ENCODE measurements at places on chromosomes 2 and 18.

GRCh38 chr18:54689319-54689718, 98.3 kb downstream of the DYNAP start:
- DNase-seq: no peak

- no peak for DNase-seq
Measured at GRCh38 chr2:128446874-128447537, 128.3 kb upstream of the HS6ST1 start.

DNA sequence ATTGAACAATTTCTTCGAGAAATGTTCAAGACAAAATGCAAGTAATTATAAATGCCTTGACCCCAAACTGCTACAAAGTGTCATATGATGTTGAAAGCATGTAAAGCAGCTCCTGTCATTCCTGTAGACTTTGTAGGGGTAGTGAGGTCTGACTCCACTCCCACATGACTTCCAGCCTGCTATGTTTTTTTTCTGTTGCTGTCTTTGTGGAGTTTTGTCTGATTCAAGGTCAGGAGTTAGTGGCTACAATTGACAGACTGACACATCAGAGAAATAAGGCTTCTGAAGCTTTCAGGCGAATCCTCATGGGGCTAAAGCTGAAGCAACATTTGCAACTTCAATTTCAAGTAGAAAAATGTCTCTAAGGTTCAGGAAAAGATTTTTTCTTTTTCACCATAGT, 63.9 kb upstream of the CCDC195 start:
- no peak for DNase-seq

DNA sequence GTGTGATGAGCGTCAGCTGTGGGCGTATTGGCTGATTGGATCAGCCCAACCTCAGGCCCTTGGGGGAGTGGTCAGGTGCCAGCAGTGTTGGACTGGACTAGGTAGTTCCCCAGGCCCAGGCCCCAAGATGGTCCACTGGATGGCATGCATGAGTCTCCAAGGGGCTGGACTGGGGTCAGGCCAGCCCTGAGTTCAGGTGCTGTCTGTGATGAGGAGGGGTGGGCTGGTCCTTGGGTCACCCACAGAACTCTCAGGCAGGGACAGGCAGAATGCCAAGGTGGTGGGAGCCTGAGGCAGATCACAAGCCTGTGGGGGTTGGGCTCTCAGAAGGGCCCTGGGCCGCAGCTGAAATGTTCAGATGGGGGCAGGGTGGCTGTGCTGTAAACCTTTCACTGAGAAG, 59.5 kb upstream of the THUMPD2 start:
- DNase-seq: no peak

- no peak for DNase-seq
Measured at GRCh38 chr18:56207989-56208388, 430.4 kb downstream of the TXNL1 start.

- DNase-seq: no peak
Measured at GRCh38 chr2:192196421-192197194, 1.9 kb upstream of the TMEFF2 start.

DNA sequence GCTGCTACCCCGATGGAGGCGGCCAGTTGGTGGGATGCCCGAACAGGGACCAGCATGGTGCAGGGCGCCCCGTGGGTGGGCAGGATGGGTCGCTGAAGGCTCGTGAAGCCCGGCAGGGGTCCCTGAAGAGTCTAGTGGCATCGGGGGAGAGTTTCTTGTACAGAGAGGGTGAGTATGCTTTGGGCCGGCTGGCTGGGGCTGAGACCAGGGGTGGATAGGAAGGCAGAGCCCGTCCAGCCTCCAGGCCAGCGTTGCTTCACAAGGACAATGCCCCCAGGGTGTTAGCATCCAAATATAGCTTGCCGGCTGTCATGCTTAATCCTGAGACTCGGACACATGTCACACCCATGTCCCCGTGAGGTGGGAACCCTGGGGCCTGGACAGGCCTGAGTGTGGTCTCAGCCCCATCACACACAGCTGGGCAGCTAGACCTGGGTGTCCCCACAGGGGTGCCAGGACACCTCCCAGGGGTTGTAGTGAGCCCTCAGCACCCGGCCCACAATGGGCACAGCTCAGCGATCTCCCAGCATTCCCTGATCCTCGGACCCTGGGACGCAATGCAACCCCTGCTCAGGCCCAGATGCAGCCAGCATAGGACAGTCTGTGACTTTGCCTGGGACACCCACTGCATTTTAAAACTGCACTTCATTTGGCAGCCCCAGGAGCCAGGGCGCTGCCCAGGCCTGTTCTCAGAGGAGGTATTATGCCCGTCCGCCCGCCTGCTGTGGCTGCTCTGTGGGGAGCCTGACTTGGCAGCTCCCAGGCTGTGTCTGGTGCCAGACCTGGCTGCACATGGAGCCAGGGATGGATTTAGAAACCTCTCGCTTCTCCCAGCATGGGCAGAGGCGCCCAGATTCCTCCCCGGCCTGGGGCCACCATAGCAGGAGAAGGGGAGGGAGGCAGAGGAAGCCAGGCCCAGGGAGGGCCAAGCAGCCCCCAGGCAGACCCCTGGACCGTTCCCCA, 36.4 kb downstream of the RAMP1 start:
- no peak for DNase-seq

DNA sequence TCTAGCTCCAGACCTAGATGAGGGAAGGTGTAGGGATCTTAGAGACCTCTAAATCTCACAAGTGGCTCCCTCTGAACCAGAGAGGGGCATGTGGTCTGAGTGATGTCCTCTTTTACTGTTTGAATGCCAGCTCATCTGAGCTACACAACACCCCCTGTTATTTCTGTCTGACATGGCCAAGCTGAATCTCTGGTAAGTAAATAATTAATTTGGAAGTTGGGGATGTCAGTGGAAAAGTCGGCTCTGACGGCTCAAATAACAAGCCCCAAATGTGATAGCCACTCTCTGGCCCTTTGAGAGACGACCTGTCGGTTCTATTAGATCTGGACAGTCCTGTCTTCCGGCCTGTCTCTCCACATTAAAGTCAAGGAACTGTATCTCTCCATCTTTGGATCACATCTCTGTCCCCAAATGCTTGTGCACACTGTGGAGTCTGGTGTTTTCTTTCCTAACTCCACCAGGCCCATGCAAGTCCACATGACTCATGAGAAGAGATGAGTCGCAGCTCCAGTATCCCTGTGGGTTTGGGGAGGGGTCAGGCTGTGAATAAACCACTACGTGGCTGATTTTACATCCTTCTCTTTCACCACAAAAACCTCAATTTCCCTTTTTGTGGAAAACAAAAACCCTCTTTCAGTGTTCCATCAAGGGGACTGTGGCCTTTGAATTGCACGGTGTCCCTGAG, 52.5 kb downstream of the SETBP1 start:
- peak; percentile 42 for DNase-seq

DNA sequence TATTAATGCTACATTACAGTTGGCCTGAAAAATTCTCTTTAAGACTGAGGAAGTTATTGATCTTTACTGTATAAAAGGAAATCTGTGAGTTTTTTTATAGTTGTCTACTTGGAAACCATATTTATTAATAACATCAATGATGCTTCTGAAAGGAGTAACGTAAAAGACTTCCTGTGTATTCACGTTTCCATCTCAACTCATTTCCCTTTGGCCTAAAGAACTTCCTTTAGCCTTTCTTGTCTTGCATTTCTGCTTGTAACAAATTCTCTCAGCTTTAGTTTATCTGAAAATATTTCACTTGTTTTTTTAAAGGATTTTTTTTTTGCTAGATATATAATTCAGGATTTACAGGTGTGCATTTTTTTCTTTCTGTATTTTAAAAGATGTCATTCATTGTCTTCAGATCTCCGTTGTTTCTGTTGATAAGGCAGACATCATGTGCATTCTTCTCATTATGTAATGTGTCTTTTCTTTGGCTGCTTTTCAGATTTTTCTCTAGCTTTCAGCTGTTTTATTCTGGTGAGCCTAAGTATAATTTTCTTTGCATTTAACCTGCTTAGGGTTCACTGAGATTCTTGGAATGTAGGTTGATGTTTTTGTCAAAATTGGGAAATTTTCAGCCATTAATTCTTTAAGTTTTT, 159.0 kb upstream of the DAPL1 start:
- DNase-seq: no peak

DNA sequence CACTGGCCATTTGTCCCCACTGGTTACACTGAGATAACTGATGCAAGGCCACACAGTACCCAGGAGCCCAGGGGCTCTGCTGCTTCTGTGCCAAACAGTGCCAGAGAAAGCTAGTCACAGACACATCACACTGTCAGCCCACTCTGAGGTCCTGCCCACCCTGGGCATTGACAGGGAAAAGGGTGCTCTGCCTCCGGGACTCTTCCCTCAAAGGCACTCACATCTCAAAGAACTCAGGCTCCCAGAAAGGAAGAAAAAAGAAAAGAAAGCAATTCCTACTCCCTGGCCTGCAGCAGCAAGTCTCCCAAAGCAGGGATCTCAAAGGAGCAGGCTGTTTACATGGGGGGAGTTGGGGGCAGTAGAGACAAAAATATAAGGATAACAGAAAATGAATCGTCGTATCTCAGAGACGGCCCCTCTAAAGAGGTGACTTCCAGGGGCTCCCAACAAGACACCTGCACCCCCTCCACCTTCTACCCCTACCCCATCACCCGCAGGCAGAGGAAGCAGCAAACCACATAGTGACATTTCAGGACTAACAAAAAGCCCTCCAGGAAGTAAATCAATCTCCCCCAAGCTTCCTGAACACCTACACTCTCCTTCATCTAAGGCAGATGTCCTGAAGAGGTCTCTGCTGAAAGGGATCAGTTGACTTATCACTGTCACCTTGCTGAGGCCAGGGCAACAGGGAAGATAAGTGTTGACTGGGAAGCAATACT, 247.6 kb downstream of the TNS1 start:
- DNase-seq: no peak

DNA sequence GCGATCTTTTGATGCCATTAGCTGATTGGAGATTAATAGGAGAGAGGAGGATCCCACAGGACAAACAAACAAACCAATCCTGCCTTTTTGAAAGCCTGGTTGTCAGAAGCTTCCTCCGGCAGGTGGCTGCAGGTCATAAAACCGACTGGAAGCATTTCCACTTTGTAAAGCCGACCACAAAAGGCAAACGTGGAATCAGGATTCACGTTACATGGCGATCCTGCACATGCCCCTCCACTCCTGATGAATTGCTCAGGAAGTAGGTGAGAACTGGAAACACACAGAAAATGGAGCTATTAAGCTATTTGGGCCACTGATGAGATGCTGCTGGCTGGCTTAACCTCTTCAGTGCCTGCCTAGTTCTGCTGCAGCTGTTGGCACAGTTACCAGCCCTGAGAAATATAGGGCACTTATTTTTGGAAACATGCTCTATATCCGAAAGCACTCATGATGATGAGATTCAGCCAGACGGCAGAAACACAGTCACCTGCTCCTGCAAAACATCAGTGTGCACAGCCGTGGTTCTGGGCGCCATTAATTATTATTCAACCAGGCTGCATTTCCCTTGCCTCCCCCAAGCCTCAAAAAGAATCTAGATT, 110.3 kb upstream of the ST6GAL2 start:
- DNase-seq: no peak

DNA sequence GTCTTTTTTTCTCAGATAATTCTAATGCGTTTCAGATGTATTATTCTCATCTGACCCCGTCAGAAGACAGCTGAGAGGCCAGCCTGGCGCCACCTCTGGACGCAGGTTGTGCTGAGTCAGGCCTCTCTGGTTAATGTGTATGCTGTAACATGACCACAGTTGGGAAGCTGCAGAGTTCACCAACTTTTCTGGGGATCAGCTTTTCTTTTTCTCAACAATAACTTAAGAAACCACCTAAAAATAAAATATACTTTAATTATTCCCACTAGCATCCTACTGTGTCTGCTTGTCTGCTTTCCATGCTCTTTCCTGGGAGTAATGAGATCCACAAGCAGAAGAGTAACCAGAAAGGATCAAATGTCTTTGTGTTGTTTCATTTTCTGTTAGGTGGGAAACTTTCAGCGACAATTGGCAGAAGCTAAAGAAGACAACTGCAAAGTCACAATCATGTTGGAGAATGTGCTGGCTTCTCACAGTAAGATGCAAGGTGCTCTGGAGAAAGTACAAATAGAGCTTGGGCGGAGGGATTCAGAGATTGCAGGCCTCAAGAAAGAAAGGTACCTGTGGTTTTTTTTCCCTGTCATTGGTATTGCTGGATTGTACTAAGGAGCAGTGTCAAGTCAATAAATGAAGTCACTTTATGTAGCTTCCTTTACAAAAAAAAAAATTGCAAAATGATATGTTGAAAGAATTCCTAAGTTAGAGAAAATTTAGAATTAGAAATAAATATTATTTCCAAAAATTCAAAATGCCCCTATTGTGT, 79.8 kb downstream of the CCDC150 start:
- no peak for DNase-seq

GRCh38 chr2:160140471-160140870, 59.6 kb downstream of the ITGB6 start:
- no peak for DNase-seq

DNA sequence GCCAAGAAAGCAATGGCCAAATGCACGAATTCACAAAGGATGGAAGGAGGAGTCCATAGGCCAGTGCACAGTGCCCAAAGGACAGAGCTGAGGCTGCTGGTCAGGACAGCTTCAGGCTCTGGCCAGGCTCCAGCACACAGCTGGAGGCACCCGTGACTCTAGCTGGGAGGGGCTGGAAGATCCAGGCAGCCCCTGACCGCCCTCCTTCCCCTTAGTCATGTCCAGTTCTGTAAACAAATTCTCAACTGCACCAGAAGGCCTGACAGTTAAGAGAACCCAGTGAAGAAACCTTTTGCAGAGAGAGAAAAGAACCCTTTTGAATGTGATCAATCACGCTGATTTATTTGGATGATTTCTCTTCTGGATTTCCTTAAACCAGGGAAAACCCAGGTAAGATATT, 7.7 kb upstream of the YWHAQ start:
- DNase-seq: no peak

GRCh38 chr2:30361751-30362394, 85.2 kb upstream of the LCLAT1 start:
- peak; percentile 4 for DNase-seq

GRCh38 chr2:231780123-231780908, 766 bp downstream of the PDE6D start:
- no peak for DNase-seq

- DNase-seq: no peak
Measured at GRCh38 chr18:78069784-78070664, 820.4 kb downstream of the GALR1 start.
